ENCODE measurements at places on chromosomes 11 and 22. TPM values are rescaled to one million over a fixed set of nuclear protein-coding genes. Genes with fewer than 3 reads are reported as not detected.

GRCh38 chr11:70031631-70032469 lies 46.3 kb upstream of the ANO1 start:
- no peaks in the 10 kb centered on the region for H3K4me1 ChIP-seq
- H3K4me3 ChIP-seq: no peak overlapping the region
- no peak overlapping the region for H3K27ac ChIP-seq
- no peaks in the 10 kb centered on the region for H3K27me3 ChIP-seq

- H3K27me3 ChIP-seq: no peaks in the 10 kb centered on the region
- no peaks in the 10 kb centered on the region for H3K4me1 ChIP-seq
- no peak overlapping the region for H3K4me3 ChIP-seq
- H3K36me3 ChIP-seq: no peaks in the 10 kb centered on the region
- DNase-seq: no peak
Measured at GRCh38 chr11:19614370-19614940, 98.2 kb upstream of the NAV2 start.

The BTBD10 gene
- 22.6 TPM for total RNA-seq

The TMEM45B gene
- 30.8 TPM for total RNA-seq

The RAB38 gene
- total RNA-seq: 0.30 TPM
